ENCODE measurements at places on chromosomes 2 and 18. TPM values are rescaled to one million over a fixed set of nuclear protein-coding genes. Genes with fewer than 3 reads are reported as not detected.
A peak's percentile ranks its signal among the peaks of the same experiment; 100 is the strongest.

DNA sequence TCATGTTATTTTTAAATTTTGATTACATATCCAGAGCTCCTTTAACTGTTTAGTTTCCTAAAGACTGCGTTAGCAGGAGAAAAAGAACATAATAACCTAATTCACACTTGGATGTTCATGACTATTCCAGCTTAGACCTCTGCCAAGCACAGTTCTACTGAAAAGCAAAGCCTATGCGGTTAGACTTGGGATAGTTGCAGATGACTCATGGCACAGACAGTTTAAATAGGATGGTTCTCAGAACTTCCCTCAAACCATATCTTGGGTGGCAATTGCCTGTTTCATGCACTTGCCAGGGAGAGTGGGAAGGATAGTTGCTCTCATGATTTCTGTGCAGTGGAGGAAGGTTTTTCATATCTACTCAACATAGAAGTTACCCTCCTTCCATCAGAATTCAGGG lies 149.7 kb upstream of the KLHL29 start:
- DNase-seq = peak; percentile 20

DNA sequence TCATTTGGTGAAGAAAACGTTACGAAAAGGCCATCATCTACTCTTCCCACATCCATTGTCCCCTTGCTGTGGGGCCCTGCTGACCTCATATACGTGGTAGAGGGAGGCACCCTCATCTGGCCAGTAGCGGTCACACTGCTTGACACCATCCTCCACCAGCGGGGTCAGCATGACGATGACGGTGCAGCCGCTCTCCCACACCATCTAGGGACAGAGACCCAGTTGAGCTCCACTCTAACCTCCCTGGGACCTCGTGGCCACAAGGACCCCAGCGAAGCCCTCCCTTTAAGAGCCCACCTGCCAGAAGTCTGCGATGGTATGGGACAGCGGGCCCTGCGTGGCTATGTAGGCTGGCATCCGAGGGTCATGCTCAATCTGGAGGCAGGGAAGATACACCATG lies 13.1 kb downstream of the PTPRN start:
- DNase-seq = no peak

DNA sequence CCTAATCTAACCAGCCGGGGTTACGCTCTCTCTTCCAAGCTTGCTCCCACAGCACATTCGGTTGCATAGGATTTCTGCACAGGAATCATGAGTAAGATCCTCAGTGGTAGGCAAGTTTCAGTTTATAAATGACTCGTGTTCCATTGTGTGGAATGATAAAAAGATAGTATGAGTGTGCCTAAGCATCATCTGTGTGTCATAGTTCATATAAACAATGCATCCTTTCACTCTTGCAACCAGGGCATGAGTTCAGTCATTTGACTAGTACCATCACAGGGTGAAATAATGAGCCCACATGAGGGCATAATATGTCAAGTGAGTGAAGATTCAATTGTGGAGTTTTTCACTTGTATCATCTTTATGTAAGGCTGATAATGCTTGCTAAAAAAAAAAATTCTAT lies 417.1 kb upstream of the CDH2 start:
- no peak for DNase-seq

DNA sequence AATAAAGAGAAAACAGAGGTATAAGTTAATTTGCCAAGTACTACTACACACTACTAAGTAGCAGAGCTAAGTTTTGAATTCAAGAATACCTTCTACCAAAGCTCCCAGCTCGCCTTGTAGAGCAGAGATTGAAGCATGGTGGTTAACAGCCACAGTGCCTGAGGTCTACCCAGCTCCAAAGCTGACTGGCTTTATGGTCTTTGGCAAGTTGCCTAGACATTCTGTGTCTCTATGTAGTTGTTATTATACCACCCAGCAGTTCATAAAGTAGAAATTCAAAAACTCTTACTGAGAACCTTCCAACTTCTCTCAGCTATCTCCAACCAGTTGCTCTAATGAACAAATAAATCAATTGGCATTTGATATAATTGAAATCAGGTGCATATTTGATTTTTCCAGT lies 87.8 kb downstream of the PDE11A start:
- no peak for DNase-seq

DNA sequence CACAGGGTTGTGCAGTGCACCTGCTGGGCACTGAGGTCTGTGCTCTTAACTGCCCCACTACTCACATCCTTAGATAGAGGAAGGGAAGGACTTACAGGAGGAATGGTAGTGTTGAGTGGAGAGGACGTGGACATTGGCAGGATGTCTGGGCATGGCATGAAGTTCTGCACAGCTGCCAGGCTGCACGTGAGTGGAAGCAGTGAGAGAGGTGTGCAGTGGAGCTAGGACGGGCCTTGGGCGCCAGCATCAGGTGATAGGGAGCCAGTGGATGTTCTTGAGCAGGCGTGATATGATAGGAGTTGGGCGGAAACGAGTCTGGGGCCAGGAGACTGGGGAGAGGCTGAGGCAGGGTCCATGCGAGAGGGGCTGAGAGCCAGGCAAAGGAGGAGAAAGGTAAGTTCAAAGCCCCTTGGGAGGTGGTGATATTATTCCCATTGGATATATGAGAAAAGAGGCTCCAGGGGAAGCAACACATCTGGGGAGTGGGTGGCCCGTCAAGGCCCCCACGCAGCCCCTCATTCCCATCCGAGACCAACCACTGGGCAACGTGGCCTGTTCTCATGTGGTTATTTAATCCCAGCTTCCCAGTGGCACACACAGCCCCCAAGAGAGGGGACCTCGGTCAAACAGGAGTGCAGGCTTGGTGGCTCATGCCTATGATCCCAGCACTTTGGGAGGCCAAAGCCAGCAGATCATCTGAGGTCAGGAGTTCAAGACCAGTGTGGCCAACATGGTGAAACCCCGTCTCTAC lies 45.7 kb upstream of the SNED1 start:
- DNase-seq = no peak

- no peak for DNase-seq
Measured at GRCh38 chr2:150427298-150427697, 60.2 kb downstream of the RND3 start.

- no peak for DNase-seq
Measured at GRCh38 chr2:34229998-34230397, 630.9 kb upstream of the FAM98A start.

DNA sequence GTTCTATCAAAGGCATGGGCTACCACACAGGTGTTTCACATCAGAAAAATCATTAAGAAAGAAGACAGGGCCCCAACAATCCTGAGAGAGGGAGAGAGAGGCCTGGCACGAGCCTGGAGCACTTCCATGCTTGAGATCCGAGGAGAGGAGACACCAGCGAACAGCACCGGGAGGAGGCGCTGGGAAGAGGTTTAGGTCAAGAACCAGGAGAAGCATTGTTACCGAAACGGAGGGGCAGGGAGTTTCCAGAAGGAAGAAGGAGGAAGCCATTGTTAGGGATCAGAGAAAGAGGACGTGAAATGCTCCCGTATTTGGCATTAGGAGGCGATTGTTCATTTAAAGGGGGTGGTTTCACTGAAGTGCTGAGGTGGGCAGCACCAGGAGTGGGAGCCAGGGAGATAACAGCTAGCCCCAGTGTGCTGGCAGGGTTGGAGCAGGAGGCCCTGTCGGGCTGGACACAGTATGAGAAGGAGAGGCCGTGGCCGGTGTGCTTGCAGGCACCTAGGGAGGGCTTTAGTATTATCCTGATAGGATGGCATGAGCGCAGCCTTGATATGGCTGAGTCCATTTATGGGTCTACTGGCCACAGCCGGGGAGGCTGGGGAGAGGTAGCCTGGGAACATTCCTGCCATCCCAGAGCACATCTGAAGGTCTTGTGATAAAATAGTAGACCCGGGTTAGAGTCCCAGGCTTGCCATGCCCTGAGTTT lies 244.9 kb downstream of the KLHL29 start:
- no peak for DNase-seq

DNA sequence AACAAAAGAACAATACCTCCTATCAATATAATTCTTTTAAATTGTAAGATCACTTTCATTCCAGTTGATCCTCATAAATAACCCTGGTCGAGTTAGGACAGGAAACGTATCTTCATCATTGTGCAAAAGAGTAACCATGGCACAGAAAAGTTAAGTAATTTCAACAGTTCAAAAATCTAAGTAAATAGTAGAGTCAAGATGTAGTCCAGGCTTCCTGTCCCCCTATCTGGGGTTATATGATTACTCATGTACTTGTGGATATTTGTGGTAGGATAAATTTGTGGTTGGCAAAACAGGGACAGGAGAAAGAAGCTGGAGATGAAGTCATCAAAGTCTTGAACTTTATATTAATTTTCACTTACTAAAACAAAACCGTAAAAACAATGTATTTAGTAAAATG lies 772.6 kb downstream of the TSN start:
- DNase-seq = no peak

- DNase-seq = no peak
Measured at GRCh38 chr2:152046940-152047339, 51.9 kb downstream of the CACNB4 start.

- DNase-seq = no peak
Measured at GRCh38 chr2:30503007-30503694, 56.1 kb downstream of the LCLAT1 start.

GRCh38 chr2:14982790-14983189 lies 350.3 kb downstream of the LRATD1 start:
- no peak for DNase-seq

DNA sequence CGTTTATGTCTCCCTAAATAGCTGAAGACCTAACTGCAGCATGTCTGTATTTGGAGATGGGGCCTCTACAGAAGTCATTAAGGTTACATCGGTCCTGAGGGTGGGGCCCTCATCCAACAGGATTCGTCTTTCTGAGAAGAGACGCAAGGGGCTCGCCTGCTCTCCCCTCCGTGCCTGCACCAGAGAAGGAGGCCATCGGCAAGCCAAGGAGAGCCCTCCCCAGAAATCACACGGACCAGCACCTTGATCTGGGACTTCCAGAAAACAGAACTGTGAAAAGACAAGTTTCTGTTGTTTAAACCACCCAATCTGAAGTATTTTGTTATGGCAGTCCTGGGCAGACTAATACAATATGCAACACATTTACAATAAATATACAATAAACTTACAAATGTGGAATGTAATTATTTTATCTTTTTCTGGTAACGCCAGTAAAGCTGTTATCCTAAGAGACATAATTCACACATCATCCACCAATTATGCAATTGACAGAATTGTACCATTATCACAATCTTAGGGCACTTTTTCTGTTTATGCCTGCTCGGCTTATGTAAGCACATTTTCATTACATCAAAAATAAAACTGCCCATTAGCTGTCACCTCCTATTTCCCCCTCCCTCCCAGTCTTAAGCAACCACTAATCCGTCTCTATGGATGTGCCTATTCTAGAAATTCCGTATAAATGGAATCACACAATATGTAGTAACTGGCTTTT lies 6.1 kb downstream of the HSBP1L1 start:
- no peak for DNase-seq

DNA sequence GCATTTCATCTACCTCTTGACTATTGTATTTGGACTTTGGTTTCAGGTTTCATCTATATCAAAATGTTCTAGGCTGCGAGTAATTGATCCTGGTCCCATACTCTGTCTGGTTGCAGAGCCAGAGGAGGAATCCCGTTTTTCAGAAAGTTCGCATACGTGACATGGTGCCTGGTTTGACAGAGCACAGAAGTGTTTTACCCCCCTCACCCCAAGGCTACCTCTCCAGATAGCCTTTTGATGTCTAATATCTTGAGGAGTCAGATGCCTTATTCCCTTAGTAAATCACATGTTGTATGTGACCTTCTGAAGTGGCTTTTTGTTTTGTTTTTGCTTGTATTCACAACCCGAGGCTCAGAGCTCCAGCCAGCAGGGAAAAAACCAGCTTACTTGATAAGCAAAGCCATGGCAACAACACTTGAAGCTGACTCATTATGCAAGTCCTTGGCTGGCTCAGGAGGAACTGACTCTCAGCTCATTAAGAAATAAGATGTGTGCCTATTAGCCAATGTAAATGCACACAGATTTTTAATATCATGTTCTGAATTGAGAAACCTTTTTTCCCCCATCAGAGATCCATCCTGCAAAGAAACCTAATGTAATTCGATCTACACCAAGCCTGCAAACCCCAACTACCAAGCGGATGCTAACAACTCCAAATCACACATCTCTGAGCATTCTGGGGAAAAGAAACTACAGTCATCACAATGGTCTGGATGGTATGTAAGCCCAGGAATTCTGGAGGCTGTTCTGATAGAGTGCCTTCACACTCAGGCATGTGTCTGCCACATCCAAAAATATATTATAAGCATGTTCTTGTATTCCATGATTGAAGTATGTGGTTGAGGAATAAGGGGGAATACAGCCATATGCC lies 41.4 kb downstream of the OXER1 start:
- peak; percentile 78 for DNase-seq

DNA sequence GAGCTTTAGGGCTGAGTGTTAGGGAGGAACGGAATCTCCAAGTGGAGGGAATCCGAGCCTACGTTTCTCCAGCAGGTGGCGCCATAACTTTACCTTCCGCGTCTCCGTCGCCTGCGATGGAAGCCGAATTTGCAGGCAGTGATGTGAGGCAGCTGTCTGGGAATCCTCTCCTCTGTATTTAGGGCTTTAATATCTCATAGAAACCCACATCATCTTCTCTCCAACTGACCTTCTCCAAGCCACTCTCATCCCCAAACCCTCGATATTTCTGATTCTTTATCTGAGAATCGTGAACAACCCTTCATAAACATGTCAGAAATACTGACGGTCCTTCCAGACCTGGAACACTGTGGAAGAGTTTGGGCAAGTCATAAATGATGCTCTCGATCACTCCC lies 27.5 kb downstream of the SIX2 start:
- DNase-seq = peak; percentile 89

DNA sequence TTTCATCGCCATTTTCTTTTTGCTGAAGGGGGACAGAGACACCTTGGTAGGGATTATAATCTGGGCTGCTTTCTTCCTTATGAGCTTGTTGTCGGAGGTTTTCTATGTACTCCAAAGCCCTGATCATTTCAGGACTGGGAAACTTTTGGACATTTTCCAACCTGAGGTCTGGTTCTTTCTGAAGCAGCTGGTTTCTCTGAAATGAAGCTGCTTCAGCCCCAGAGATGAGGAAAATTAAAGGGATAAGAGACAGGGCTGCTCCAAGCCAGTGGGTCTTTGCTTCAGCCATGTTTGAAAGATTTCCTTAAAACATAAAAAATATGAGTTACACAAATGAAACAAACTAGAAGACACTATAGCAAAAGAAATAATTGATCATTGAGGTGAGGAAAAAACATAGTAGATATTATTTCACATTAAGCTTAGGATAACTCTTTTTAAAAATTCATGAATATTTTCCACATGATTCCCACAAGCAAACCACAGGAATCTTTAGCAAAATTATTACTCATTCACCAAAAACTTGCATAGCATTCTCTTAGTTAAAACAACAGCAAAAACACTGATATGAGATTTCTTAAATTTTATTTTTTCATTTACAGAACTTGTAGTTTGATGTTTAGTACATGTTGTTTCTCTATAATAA lies 3.0 kb downstream of the SCG2 start:
- DNase-seq = no peak

The CDCA7 gene
- 116 TPM for total RNA-seq

The PAIP2B gene
- total RNA-seq = 0.64 TPM

The FBXO15 gene
- 1.2 TPM for total RNA-seq

The AQP12B gene
- total RNA-seq = not detected

The KYNU gene
- not detected for total RNA-seq

The LRP2 gene
- total RNA-seq = 0.09 TPM

The CD207 gene
- total RNA-seq = not detected

The TWIST2 gene
- not detected for total RNA-seq

The CD8B gene
- not detected for total RNA-seq

The ODC1 gene
- total RNA-seq = 267 TPM

The TNP1 gene
- not detected for total RNA-seq

The INPP5D gene
- 43.6 TPM for total RNA-seq

The CACNB4 gene
- total RNA-seq = 0.31 TPM

The SLC5A7 gene
- not detected for total RNA-seq

The ZSCAN30 gene
- total RNA-seq = 12.2 TPM

The DNAJC5G gene
- total RNA-seq = not detected

The ATP5MC3 gene
- total RNA-seq = 414 TPM
